Effector memory CD8-positive, alpha-beta T cell (primary cell): ENCODE measurements at places on chromosomes 13 and 19.

DNA sequence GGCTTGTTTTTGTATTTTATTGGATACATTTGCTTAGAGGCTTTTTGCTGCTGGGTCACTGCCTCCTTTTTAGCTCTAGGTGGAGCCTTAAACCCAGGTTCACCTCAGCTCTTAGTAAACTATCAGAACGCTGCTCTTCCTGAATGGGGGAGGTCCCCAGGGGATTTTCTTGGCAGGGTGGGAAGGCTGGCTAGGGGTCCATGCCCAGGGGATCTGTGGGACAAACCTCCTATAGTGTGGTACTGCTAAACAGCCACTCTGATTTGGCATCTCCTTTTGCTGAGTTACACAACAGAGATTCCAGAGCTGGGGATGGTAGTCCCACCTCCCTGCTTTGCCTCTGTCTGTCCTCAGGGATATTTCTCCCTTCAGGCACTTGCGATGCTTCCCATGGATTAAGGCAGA, 204.9 kb downstream of the ZIC5 start:
- DNase-seq, result no peak

- DNase-seq, result no peak
These were observed 8.4 kb upstream of the KCTD4 start for GRCh38 chr13:45209229-45209628.

- no peak for DNase-seq
These were observed 7.1 kb upstream of the DOCK9 start for GRCh38 chr13:98984983-98985382.

GRCh38 chr19:8831373-8831772, 731 bp downstream of the ZNF558 start:
- no peak for DNase-seq

DNA sequence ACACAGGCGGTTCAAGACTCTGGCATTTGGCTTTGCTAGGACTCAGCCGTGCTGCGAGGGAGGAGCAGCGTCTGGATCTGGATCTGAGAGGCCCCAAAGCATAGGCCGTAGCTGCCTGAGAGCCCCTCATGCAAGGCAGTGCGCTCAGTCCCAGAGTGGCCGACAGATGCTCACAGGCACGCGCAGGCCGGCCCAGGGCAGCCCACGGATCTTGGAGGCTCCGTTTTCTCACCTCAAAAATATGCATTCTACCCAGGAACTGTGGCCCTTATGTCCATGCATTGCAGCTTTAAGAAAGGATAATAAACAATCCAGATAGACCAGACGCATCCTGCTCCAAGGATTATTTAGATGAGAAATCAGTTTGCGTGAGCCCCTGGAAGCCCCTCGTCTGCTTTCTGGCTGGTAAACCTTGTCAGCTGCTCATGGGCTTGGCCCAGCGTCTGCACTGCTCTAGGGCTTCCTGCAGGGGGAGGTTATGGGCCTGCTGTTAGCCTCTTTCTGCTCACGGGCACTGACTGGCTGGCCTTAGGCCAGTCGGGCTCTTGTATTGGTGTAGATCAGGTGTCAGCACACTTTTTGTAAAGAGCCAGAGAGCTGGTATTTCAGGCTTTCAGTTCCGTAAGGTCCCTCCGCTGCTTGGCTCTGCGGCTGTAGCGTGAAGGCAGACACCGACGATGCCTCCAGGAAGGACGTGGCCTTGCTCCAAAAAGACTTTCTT, 24.2 kb downstream of the TEX29 start:
- DNase-seq, result no peak

DNA sequence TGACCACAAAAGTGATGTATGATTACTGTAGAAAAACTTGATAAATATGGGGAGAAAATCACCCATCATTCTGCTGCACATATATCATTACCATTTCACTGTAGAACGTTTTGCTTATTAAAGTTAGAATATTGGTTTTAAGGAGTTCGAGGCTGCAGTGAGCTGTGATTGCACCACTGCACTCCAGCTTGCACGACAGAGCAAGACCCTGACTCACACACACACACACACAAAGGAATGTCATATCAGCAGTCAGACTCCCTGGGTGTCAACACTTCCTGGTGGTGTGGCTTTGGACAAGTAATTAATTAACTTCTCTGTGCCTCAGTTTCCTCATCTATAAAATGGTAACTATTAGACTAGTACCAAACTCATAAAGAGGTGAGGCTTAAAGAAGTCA, 11.3 kb upstream of the PNMA8A start:
- DNase-seq, result no peak

DNA sequence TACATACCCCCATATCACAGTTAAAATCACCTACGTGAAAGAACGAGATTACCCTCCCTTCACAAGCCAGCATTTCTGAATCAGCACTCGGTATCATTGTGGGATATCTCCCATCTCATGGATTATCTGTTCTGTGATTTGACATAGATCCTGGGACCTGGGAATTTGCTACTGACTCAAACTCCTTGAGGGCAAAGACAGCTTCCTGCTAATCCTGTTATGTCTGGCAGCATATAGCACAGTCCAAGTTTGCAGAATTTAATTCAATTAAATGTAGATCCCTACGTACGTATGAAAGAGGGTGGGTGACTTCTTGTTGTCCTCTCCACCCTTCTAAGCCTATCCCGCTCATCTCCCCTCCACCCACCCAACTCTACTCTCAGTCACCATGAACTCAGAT, 476.5 kb downstream of the KLF5 start:
- no peak for DNase-seq

DNA sequence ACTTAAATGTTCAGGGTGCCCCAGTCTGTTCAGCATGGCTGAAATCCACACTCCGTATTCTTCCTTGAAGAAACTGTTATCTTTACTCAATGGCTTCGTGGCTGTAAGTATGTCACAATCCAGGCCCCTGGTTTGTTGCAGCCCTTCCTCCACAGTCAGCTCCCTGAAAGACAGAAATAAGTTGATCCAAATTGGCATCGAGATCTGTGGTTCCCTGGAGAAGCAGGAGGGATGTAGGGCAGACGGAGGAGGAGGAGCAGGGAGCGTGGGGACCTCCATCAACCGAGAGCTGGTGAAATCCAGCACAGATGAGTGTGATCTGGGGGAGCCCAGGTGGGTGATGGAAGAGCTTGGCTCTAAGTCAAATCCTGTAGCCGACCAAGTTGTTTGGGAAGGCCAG, 304 bp downstream of the TSPAN16 start:
- DNase-seq, result no peak

DNA sequence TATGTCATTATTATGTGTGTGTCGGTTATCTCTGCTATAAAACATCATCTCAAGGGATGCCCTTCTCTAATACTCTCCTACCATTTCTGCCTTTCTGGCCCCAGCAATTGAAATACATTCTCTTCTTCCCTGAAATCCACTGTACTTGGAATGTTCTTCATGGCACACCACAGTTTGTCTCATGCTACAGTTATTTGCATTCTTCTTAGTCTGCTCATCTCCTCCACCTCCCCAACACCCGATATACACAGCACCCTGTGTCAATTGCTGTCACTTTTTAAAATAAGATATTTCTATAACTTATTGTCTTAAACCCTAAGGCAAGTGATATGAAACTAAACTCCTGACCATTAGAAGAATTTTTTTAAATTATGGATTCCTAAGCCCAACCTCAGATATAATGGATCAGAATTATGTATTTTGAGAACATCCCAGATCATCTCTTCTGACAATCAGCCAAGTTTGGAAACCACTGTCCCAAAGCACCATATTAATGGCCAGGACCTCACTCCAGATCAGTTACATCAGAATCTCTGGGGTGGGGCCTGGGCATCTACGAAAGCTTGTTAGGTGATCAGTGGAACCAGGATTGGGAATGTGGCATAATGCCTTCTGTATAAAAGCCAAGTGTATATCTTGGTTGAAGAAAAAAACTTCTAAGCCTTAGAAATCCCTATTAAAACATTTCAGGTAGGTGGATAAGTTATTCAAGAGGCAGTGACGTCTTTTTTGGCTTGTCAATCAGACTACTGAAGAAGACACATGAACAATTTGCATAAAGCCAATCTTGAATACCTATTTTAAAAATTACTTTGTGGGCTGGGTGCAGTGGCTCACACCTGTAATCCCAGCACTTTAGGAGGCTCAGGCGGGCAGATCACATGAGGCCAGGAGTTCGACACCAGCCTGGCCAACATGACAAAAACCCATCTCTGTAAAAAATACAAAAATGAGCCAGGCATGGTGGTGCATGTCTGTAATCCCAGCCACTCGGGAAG, 30.0 kb upstream of the KBTBD7 start:
- DNase-seq, result no peak
